WTC11 (cell line): ENCODE measurements at places on chromosomes 2 and 18.

DNA sequence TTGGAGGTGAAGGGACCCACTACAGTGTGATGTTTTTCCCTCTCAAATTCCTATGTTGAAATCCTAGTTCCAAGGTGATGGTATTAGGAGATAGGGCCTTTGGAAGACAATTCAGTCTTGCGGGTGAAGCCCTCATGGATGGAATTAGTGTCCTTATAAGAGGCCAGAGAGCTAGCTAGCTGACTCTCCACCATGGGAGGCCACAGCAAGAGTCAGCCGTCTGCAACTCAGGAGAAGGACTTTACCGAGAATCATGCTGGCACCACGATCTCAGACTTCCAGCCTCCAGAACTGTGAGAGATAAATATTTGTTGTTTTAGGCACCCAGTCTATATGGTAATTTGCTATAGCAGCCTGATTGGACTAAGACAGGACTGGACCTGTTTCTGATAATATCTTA is 461.4 kb downstream of the TSN start:
- DNase-seq: no peak

GRCh38 chr2:10522170-10522448 is 74.0 kb upstream of the ODC1 start:
- no peak for DNase-seq

DNA sequence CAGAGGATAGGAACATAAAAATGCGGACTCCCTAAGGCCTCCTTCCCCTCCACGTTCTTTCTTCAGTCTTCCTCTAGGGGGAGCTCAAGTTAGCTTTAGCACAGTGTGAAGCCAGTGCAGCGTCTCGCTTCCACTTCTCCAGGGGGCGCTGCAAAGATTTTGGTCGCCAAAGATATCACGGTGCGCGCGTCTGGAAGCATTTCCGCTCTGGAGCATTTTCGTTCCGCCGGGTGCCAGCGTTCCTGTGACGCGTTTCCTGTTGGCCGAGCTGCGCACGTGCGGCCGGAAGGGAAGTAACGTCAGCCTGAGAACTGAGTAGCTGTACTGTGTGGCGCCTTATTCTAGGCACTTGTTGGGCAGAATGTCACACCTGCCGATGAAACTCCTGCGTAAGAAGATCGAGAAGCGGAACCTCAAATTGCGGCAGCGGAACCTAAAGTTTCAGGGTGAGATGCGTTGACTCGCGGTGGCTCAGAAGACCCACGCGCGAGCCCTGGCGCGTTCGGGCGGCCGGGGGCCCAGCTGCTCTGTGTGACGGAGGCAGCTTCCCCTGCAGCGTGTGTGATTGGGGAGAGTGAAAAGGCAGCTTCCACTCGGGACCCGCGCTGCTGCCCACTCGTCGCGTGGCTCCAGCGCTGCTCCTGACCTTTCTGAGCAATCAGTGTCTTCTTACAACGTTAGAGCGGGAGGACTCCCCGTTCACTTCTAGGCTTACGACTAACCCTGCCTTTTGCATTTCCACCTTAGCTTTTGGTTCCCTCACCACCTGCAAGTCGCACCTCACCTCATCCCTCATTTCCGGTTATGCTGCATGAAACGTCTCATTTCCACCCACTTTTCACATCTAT is at the start of gene DDX18:
Gene DDX18 (plus strand): TSS at position 275 of the 848 bp plus-strand sequence. CDS start 87 bp downstream, at position 362.
- DNase-seq: peak; percentile 95

GRCh38 chr18:5197032-5197434 is at the start of gene AKAIN1:
AKAIN1 (minus strand) TSS chr18:5197257; CDS start chr18:5197053, 204 bp downstream.
- peak; percentile 76 for DNase-seq

DNA sequence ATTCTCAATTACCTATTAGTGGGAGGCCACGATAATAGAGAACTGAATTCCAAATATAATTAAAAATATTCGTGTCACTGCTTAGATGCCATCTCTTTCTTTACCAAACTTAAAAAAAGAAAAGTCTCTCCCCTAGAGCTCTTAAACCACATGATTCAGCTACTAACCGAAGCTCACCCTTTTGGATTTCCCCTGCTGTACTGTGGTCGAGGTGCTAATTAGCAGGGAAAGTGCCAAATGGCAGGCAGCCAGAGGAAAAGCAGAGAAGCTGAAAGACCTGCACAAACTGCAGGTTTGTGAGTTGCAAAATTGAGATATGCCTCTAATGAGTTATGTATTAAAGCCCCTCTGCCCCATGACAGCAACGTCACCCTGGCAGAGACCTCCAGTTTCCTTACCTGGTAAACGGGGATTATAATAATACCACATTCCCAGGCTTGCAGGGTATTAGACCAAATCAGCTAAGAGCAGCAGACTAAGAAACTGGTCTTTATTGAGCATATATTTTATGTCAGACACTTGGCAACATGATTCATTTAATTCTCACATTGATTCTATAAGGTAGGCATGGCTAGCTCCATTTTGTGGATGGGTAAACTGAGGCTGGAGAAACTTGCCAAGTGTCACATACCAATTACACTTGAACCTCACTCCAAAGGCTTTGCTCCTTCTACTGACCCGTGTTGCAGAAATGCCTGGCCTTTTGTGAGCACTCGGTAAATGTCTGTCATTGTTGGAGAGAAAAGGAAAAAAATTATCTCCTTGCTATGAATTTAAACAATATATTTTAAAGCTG is 259.7 kb downstream of the LPIN1 start:
- DNase-seq: no peak

- no peak for DNase-seq
Observed at GRCh38 chr2:169798397-169798717, 314 bp upstream of the SSB start.

- DNase-seq: no peak
Observed at GRCh38 chr2:14621114-14621513, 11.4 kb upstream of the LRATD1 start.

- no peak for DNase-seq
Observed at GRCh38 chr2:68190991-68191731, 33.5 kb downstream of the PNO1 start.

DNA sequence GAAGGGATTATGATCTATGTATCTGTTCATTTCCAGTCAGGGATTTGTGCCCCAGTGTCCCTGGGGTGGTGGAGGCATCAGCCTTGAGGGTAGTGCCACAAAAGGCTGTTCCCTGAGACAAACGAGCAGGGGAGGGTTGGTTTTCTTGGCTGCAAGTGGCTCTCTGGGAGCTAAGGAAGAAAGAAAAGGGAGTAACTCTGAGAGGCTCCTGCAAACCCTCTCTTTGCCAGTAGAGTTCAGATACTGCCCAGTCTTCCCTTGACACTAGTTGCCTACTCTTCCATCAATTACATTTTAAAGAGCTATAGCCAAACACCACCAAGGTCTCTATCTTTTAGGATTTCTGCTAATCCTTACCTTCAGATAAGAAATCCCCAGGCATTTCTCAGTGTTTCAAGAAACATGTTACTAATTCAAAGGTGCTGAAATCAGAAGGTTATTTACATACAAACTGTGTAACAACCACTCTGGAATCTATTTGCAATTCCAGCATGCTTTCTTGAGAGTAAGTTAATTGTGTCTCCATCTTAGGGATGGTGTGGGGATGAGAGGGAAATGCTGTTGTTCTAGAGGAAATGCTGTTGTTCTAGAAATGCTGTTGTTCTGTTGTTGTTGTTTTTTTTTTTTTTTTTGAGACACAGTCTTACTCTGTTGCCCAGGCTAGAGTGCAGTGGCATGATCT is 18.7 kb upstream of the KCTD1 start:
- DNase-seq: no peak

DNA sequence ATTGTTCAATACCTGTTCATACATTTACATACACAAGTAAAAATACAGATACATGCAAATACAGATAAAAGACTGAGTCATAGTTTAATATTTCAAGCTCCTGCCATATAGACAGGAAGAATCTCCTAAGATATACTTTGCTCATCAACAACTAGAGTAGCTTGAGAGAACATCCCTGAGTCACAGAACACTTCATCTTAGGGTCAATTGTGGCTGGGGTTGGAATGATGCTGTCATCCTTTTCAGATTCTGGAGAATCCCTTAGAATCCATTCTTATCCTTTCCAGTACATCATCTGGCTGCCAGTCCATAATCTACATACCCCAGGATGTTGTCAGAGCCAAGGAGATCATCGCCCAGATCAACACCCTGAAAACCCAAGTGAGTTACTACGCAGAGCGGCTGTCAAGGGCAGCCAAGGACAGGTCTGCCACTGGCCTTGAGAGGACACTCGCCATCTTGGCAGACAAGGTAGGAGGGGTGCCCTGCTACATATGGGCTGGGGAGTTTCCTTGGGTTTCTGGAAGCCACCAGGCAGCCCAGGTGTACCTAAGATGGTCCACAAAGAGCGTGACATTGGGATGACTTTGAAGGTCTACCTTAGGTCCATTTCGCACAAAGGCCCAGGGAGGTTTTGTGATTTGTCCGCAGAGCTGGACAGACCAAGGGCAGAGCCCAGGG is 55.7 kb downstream of the COA5 start:
- no peak for DNase-seq

GRCh38 chr18:23852236-23853045 is 162.1 kb upstream of the TTC39C start:
- no peak for DNase-seq

GRCh38 chr2:137886083-137886831 is 78.0 kb upstream of the HNMT start:
- DNase-seq: peak; percentile 18

DNA sequence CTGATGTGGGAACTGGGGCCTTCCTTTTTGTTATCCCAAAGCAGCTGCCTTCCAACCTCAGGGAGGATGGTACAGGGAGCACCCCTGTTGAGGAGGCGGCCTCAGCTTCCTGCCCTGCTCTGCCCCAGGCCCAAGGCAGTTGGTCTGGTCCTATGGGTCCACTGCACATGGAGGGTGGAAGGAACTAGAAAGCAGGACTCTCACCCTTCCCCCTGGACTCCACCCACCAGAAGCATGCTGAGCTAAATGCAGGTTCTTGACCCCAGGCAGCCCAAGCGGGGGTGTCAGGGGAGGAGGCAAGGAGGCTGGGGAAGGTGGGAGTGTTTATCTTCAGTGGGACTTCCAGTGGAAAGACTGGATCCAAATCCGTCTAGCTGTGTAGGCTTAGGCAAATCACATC is 158.5 kb downstream of the SMAD2 start:
- no peak for DNase-seq

DNA sequence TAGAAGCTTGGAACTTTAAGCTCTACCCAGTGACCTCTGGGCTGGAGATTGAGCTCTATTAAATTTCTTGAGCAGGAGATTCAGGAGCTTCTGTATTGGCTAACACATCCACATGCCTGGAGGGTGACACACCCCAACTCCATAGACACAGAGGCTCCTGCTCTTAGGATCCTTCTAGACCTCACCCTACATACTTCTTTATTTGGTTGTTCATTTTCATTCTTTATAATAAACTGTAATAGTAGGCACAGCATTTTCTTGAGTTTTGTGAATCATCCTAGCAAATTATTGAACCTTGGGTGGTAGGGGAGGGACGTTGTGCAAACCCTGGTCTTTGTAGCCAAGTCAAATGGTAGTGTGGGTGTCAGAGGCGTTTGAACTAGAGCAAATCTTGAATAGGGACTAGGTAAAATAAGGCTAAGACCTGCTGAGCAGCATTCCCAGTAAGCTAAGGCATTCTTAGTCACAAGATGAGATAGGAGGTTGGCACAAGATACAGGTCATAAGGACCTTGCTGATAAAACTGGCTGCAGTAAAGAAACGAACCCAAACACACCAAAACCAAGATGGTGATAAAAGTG is 323.8 kb upstream of the GALNT5 start:
- DNase-seq: no peak

DNA sequence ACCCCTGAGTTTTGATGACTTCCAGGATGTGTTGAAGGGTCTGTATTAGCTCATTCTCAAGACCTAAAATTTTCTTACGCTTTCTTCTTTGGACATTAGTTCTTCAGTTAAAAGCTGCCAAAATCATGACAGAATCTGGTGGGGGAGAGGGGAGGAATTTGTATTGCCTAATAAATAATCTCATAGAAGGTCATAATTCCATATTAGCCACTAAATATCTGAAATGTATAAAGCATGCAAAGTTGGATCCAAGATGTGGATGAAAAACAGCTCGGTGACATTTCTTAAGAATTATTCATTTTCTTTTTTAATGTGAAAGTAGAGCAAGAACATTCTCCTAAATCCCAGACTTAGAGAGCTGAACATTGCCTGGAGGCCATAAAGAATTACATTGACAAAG is 120.1 kb downstream of the MMADHC start:
- DNase-seq: no peak
